Hepatocyte (in vitro differentiated cells): ENCODE measurements at places on chromosomes 6 and 20. TPM values are rescaled to one million over a fixed set of nuclear protein-coding genes. Genes with fewer than 3 reads are reported as not detected.

BCAS4 gene
- 5.6 and 12.5 TPM in 2 replicates for total RNA-seq

DEFB124 gene
- not detected in 2 replicates for total RNA-seq

PRRT1 gene
- 0.10 TPM in 1 of 2 replicates, not detected in the other for total RNA-seq

ERVFRD-1 gene
- 1.7 and 2.2 TPM in 2 replicates for total RNA-seq

GRCh38 chr6:26241033-26241895 lies 123.7 kb upstream of the BTN3A2 start:
- DNase-seq = no peak
- peak overlapping the region; percentile 12 for H3K4me3 ChIP-seq
- no peaks in the 10 kb centered on the region for H3K27me3 ChIP-seq
- H3K4me1 ChIP-seq = peaks cover 6% of the 10 kb centered on the region
- H3K27ac ChIP-seq = peak overlapping the region; percentile 96

DNA sequence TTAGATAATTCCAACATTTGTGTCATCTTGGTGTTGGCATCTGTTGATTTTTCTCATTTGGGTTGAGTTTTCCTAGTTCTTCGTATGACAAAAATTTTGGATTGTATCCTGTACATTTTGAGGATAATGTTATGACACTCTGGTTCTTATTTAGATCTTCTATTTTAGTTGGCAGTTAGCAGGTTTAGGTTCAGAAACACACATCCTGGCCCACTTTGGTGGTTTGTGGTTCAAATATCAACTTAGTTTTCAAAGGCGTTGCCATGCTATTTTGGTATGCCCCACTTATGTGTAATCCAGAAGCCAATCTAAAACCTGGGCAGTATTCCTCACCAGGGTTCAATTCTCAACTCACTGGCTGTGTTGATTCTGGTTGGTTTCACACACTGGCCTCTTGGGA lies 68.2 kb downstream of the NOX3 start:
- no peak overlapping the region for H3K27ac ChIP-seq
- H3K36me3 ChIP-seq = no peaks in the 10 kb centered on the region
- no peak for DNase-seq
- H3K4me1 ChIP-seq = no peaks in the 10 kb centered on the region
- H3K4me3 ChIP-seq = no peak overlapping the region
- H3K27me3 ChIP-seq = no peaks in the 10 kb centered on the region

GRCh38 chr20:6714279-6714711 lies 53.2 kb upstream of the BMP2 start:
- H3K27ac ChIP-seq = peak overlapping the region; percentile 97
- no peaks in the 10 kb centered on the region for H3K27me3 ChIP-seq
- no peaks in the 10 kb centered on the region for H3K36me3 ChIP-seq
- peak; percentile 83 for DNase-seq
- peaks cover 29% of the 10 kb centered on the region for H3K4me1 ChIP-seq
- no peak overlapping the region for H3K4me3 ChIP-seq

GRCh38 chr20:60695226-60696000 lies 556.6 kb upstream of the CDH4 start:
- H3K36me3 ChIP-seq = no peaks in the 10 kb centered on the region
- H3K27me3 ChIP-seq = no peaks in the 10 kb centered on the region
- peak; percentile 66 for DNase-seq
- no peak overlapping the region for H3K4me3 ChIP-seq

GRCh38 chr6:139883776-139884175 lies 509.3 kb upstream of the CITED2 start:
- H3K4me1 ChIP-seq = peaks cover 32% of the 10 kb centered on the region
- H3K36me3 ChIP-seq = no peaks in the 10 kb centered on the region
- no peaks in the 10 kb centered on the region for H3K27me3 ChIP-seq
- DNase-seq = no peak
- H3K27ac ChIP-seq = peak overlapping the region; percentile 41
- no peak overlapping the region for H3K4me3 ChIP-seq
